ENCODE measurements at places on chromosomes 3 and 15.
A peak's percentile ranks its signal among the peaks of the same experiment; 100 is the strongest.

GRCh38 chr3:82474711-82475110 is 713.3 kb upstream of the GBE1 start:
- DNase-seq: peak; percentile 12

- peak; percentile 25 for DNase-seq
Observed at GRCh38 chr3:47512416-47513124, 942 bp downstream of the ELP6 start.

- DNase-seq: no peak
Observed at GRCh38 chr3:13745636-13746035, 134.2 kb downstream of the WNT7A start.

- DNase-seq: no peak
Observed at GRCh38 chr3:105798381-105798934, 70.4 kb downstream of the CBLB start.

- DNase-seq: no peak
Observed at GRCh38 chr3:156052115-156052514, 68.3 kb upstream of the KCNAB1 start.

GRCh38 chr15:42726114-42726513 is 10.8 kb downstream of the CDAN1 start:
- DNase-seq: no peak

DNA sequence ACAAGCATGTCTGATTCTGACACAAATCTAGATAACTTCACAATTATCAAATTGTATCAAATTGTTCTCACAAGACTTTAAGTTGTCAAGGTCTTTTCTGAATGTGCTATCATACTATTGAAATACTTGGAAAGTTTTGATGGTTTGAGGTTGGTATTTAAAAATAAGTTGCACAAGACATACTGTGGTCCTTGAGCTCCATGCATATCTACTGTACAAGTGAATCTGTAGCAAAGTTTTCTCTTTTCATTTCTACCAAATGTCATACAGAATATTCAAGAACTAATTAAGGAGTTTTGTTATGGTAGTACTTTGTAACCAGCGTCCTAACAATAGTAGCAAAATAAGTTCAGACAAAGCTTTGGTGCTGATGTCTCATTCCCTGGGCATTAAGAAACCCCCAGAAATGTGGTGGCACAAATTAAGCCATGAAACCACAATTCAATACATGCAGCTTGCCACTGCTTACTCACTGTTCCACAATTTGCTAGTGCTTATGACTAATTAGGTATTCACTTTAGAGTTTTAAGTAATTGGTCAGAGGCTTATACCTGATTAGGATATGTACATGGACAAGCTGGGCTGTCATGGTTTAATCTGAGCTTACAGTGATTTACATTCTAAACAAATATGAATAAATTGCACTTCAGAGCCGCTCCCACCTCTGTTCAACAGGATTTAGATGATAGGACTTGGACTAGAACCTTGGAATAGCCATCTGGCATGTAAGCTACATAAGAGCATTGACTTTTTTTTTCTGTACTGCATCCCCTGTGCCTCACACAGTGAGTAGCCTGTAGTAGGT is 8.8 kb downstream of the TBC1D23 start:
- peak; percentile 96 for DNase-seq

- DNase-seq: peak; percentile 44
Observed at GRCh38 chr3:191987831-191988350, 526.9 kb downstream of the PYDC2 start.

Data from astrocyte of the spinal cord (primary cell).